ENCODE measurements at places on chromosomes 2 and 18.

DNA sequence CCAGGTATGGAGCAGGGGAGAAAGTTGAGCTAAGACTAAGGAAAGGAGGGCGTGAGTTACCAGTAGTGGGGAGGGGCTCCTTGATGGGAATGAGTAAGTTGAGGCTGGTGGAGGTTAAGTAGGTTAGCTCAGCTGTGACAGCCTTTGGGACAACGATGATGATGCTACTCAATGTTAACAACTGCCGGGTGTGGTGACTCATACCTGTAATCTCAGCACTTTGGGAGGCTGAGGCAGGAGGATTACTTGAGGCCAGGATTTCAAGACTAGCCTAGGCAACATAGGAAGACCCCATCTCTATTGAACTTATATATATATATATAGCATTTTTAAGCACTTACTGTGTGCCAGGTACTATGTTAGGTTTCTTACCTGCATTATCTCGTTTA lies 48.4 kb downstream of the HK2 start:
- no peak for DNase-seq

DNA sequence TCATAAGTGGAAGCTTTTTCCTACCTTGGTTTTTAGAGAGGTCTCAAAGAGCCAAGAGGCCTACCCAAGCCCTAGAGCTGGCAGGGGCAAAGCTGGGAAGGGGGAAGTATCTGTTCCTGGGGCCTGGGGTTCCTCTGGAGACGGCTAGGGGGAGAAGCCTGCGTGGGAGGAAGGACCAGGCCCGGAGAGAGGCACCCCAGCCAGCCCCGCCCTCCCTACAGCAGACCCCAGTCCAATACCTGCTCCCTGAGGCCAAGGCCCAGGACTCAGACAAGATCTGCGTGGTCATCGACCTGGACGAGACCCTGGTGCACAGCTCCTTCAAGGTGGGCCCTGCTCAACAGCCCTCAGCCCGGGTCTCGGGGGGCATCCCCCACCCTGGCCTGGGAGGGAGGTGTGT lies 2.2 kb downstream of the CTDSP1 start:
- no peak for DNase-seq

GRCh38 chr2:207078186-207078798 lies 87.5 kb downstream of the KLF7 start:
- DNase-seq = no peak

DNA sequence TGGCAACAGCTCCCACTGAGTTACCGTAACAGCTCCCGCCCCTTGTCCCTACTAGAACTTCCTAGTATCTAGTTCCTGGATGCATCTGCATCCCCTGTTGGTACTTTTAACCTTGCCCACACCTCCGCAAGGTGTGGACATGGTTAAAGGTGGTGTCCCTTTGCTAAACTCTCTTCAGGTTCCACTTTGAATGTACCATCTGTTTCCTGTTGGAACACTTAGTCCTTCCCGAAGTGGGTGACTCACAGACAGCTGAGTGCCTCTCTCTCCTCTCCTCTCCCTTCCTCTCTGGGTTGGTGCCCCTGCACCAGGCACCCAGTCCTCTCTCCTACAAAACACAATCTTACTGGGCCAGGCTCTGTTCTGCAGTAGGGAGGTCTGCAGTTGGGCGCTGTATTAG lies 19.6 kb upstream of the REL start:
- no peak for DNase-seq

GRCh38 chr2:42974169-42974720 lies 181.9 kb upstream of the HAAO start:
- DNase-seq = no peak

- no peak for DNase-seq
Observed at GRCh38 chr2:86781363-86781762, 9.3 kb downstream of the CD8A start.

- no peak for DNase-seq
Observed at GRCh38 chr2:25305775-25306174, 36.0 kb downstream of the DNMT3A start.

DNA sequence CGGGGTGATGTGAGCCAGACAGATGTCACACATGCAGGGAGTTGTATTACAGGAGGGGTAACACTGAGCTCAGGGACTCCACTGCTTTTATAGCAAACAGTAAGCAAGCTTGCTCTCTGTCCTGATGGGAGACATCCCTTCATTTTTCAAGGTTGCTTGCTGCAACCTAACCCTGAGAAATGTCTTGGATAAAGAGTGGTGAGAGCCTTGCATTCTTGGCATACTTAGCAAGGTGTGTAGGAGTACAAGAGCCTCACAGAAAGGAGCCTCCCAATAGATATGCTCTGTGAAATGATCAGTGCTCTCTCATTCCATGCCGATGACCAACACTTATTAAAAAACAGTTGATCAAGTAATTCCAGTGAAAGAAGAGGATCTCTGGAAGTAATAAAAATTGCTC lies 8.1 kb downstream of the PFN4 start:
- DNase-seq = no peak

GRCh38 chr2:196987298-196987648 lies 60.8 kb upstream of the PGAP1 start:
- DNase-seq = no peak

DNA sequence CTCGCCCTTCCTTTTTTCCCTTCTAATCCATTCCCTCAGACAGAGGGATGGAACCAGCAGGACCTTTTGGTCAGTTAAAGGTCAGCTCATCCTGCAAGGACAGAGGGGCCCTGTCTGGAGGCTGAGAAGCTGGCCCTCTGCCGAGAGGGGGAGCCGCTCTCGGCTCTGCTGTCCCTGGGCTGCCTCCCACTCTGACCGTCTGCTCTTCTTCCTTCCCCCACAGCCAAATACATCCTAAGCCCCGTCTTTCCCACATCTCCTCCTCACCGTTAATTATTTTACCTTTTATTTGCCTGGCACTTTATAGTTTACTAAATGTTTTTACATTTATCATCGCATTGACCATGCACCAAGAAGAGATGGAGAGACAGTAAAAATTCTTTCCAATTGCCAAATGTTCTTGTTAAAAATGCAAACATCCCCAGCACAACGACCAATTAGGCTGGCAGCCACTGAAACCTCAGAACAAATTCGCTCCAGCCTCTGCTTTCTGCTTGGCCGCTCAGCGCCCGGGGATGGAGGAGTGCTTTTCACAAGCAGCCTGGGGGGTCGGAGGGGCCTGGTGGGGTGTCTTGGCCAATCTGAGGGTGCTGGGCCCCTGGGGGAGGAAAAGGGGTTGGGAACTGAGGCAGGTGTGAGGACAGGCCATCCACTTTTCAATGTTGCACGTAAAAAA lies 123.7 kb downstream of the TNS1 start:
- no peak for DNase-seq

DNA sequence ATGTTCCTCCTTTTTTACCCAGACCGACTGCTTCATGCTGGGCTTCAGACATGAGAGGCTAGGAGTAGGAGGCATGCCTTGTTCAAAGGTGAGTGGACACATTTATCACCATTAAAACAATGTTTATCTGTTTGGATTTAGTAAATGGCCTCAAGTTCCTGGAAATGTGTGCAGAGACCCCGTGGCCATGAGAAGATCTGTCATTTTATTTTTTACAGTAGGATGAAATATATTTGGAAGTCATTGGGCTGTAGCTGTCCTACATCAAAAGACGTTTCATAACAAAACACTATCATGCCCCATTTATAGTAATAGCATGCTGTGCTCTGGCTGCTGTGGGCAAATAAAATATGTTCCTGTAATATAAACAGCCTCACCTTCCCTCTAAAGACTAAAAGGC lies 403.9 kb upstream of the TNP1 start:
- no peak for DNase-seq

GRCh38 chr2:174972924-174973323 lies 32.3 kb downstream of the CHN1 start:
- DNase-seq = no peak

DNA sequence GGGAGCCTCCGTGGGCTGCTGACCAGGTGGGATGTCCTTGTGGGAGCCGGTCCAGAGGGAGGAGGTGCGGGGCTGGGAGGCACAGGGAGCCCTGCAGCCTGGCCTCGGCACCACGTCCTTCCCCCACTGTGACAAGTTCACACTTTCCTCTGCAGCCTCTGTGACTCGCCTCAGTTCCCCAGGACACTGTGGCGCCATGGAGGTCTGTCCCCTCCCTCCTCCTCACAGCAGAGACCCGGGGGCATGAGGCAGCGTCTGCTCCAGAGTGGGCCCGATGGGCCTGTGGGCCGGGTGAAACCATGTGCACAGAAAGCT lies 27.3 kb upstream of the KCNG2 start:
- DNase-seq = no peak

- DNase-seq = no peak
Observed at GRCh38 chr18:6649421-6650126, 79.9 kb upstream of the ARHGAP28 start.

GRCh38 chr2:11681722-11682589 lies 12.0 kb upstream of the NTSR2 start:
- DNase-seq = no peak

DNA sequence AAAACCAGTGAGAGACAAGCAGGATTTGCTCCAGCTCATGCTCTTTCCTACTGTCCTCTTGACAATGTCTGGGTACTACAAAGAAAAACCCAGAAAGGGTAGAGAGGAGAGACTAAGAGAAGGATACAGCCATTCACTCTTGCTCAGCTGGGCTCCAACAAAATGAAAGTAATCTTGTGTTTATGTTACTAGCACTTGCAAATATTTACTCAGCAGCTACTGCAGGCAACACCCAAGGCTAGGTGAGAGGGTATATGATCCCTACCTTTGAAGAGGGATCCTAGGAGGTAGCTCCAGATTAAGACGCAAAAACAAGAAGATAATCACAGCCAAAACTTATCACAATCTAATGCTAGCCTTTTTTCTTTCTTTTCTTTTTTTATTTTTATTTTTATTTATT lies 329.6 kb upstream of the ACVR2A start:
- DNase-seq = no peak

- DNase-seq = no peak
Observed at GRCh38 chr2:231589656-231590055, 3.0 kb upstream of the TEX44 start.

DNA sequence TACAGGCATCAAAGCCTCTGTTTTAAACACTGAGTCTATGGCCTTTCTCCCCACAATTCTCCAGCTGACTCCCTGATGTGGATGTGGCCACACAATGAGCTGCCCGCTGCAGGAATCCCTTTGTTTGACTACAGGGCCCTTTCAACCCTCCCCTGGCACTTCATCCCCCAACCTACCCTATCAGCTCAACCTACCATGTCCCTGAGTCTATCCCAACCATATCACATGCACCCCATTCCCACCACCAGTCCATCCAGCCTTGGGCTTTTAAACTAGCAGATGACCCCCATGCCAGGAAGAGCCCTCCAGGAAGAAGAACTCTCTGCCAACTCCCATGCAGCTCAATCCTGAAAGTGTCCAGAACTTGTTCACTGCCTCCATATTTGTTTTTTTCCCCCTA lies 46.9 kb upstream of the TEX51 start:
- no peak for DNase-seq

DNA sequence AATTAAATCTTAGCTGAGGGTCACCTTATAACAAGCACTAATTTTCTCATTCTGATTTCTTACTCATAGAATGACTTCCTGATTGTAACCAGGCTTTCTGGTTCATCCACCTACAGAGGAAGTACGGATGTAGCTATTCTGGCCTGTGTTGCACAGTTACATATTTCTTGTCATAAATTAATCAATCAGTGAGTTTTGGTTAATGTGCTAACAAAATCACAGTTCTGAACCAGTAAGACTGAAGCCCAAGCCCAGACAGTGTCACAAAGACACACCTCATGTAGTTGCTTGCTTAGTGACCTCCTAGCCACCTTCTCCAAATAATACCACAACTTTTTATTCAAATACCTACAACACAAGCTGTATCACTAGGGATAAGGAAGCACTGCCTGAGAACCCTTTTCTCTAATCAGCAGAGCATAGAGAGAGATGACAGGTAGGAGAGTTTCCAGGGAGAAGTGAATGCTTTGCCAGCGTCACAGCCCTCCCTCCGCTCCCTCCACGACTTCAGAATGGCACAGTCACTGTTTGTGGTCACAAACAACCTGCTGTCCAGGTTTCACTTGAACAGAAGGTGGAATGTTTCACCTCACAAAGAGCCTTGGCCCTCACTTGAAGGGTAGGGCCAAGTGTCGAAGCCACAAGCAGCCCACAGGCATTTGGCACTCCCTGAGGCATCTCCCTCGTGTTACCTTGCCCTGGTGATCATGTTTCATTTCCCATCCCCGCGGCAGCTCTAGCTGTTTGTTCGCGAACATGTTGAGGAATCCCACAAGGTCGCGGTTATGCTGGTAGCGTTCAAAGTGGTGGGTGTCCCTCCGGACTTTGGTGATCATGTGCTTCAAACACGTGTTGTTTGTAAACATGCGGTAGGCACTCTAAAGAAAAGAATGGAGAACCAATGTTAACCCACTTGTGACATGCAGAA lies 120.8 kb upstream of the STK17B start:
- DNase-seq = no peak

DNA sequence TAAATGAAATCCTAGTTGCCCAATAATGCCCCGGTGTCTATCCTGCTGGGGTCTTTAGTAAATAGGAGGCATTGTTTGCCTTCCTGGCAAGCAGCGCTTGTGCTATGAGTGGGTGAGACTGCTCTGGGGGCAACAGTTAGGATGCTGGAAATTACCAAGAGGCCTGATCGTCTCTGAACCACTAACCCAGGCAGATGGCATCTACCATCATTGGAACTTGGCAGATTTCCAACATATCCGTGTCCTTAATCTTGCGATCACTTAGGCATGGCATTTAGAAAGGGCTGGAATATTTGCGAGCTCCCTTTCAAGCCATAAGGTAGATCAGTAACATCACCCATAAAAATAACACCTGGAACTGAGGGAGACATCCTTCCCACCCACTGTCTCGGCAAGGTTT lies 18.8 kb upstream of the SH3RF3 start:
- no peak for DNase-seq

- DNase-seq = peak; percentile 36
Observed at GRCh38 chr2:217934321-217935131, 68.3 kb downstream of the TNS1 start.

DNA sequence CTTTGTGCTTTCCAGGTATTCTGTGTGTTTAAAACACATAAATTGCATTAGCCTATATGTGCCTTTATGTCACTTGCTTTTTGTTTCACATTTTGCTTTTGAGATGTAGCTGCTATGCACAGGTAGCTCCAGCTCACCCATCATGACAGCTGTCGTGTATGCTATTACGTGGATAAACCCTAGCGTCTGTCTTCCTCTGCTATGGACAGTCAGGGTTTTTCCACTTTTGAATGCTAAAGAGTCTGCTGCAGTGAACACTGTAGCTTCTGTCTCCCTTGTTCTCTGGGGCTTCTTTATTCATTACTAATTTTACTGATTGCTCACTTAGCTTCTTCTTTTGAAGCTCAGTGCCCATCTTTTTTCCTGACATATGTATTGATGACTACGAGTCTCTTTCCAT lies 24.7 kb upstream of the MBP start:
- no peak for DNase-seq

DNA sequence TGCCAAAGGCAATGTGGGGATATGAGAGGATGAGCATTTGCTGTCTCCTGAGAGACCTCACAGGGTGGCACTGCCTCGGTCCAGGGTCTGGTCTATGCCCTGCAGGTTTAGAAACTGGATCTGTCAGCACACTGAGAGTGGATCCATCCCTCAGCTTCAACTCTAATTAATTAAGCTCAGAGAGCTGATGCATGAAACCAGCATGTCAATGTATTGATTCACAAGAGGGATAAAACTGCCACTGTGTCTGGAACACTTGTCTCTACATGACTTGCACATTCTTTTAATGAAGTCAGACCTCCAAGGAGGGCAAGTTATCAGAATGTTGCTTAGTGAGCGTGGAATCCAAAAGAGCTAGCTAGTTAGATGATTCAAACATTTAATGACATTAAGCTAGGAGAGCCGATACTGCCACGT lies 22.5 kb upstream of the POLE4 start:
- DNase-seq = no peak

- DNase-seq = peak; percentile 85
Observed at GRCh38 chr2:222982010-222982908, 69.7 kb upstream of the KCNE4 start.

GRCh38 chr2:70906439-70907005 lies 29.2 kb upstream of the ATP6V1B1 start:
- no peak for DNase-seq

Measured in AG09319 (cell line).